ENCODE measurements at places on chromosomes 2 and 18.

DNA sequence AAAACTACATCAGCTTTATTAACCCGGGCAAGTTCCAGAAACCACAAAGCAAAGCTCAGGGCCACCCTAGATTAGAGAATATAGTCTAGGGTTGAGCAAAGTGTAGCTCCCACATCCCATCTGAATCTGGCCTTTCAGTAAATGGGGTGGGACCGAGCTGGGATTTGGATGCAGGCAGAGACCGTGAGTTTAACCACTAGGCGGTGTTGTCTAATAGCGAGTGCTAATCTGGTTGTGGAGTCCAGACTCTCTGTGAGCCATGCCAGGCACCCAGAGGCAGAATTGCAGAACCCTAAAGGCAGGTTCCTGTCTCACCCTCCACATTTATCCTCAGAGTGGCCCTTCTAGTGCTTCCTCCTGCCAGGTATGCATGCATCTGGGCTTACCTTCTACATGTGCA lies 435.9 kb downstream of the TSN start:
- no peak for DNase-seq

- no peak for DNase-seq
These were observed 1102.4 kb upstream of the ZEB2 start for GRCh38 chr2:145622285-145622684.

DNA sequence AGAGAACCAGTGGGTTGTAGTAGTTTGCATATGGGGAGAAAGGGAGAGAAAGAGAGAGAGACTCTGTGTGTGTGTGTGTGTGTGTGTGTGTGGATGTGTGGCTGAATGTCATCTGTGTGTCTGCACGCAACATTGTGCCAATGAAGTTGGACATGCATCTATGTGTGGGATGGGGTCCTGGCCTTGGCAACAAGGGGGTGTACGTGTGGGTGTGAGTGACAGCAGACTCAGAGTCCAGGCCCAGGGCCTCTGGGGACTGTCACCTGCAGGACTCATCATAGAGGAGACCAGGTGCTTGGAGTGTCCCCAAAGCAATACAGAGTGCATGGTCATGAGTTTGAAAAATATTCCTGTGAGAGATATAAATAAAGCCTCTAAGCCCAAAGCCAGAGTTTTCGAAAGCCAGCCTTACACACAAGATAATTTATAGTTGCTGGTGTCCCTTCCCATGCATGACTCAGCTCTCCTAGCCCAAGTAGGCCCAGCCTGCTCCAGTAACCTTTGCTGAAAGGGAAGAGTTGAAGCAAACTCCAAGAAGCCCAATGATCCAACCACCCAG lies 59.9 kb downstream of the TNP1 start:
- no peak for DNase-seq

DNA sequence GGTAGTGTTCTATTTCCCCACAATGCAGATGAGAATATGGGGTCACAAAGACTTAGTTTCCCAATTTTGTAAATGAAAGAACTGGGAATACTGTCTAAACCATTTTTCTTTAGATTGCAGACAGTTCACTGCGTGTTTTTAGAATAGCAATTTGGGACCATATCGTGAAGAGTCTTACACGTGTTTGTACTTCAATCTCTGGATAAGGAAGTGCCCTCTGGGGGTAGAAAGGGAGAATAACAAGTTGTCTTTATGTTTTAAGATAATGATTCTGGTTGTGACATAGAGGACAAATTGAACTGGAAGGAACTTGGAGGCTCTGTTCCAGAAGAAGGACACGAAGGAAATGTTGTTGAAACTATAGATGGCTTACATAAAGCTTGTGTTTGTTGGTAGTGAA lies 457.7 kb downstream of the CBLN2 start:
- DNase-seq = no peak

DNA sequence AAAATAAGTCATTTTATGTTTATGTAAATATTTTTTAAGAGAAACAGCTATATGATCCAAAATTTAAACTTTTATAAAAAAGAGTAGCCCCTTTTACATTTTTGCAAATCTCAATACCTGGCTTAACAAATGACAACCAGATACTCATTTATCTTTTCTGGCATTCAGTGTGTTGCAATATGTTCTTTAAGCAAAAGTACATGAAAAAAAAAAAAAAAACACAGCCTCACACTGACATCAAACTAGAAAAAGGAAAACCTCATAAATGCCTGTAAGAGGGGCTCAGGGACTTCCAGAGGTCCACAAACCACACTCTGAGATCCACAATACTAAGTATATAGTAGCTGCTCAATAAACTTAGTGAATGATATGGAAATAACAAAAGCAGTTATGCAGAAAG lies 21.9 kb downstream of the PPP4R3B start:
- no peak for DNase-seq

GRCh38 chr2:170504810-170505145 lies 210.4 kb upstream of the SP5 start:
- DNase-seq = no peak

GRCh38 chr18:52343731-52344340 lies 3.8 kb downstream of the DCC start:
- DNase-seq = no peak

- DNase-seq = no peak
These were observed 302.9 kb downstream of the LRRTM1 start for GRCh38 chr2:80001701-80002101.

DNA sequence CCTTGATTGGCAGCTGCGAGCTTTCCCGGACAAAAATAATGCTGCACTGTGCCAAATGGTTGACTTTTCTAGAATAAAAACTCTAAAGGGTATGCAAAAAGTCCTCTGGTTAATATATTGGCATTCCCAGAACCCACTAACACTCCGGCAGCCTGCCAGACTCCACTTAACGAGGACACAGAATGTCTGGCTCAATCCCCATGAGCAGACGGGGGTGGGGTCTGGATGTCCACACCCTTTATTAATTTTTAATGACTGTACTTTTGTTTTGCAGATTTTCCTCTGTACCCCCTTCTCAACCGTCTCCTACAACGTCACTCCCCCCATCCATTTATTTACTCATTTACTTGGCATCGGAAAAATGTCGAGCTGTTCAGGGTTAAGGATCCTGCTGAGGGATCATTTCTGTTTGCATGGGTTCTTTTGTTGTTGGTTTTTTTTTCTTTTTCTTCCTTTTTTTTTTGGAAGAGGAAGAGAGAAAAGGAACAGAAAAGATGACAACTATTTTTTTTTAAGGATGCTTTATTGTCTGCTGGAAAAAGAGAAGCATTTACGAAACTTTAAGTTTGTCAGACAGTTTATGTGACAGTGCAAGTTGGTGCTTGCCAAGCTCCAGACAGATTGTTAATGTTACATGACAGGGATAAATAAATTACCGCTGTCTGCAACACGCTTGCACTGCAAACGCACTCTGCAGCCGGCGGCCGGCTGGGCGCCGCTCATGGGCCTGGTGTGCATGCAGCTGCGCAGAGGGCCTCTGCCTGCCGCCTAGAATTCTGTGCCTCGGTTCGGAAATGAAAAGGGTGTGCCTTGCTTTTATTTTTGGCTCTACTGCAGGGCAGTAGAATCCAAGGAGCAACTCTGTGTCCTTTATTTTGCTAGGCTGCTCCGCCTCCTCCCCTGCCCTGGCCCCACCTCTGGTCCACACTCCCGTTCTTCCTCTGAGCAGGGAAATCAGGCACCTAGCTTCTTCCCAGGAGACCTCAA lies 3.6 kb downstream of the LDLRAD4 start:
- no peak for DNase-seq

DNA sequence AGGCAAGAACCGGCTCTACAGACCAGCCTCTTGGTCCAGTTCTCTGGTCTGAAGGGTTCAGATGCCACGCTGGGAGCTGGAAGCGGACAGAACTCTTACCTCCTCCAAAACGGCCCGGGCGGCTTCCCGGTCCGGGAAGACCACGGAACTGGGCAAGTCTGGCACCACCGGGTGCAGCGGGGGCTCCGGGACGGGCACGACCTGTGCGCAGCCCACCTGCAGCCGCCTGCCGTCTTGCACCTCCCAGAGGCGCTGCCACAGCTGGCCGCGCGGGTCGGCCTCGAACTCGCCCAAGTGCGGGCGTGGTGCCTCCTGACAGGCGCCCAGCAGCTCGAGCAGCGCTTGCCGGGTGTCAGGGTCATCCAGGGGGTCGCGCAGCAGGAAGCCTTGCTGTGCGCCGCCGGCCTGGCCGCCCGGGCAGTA lies 773 bp downstream of the CMPK2 start:
- DNase-seq = no peak

DNA sequence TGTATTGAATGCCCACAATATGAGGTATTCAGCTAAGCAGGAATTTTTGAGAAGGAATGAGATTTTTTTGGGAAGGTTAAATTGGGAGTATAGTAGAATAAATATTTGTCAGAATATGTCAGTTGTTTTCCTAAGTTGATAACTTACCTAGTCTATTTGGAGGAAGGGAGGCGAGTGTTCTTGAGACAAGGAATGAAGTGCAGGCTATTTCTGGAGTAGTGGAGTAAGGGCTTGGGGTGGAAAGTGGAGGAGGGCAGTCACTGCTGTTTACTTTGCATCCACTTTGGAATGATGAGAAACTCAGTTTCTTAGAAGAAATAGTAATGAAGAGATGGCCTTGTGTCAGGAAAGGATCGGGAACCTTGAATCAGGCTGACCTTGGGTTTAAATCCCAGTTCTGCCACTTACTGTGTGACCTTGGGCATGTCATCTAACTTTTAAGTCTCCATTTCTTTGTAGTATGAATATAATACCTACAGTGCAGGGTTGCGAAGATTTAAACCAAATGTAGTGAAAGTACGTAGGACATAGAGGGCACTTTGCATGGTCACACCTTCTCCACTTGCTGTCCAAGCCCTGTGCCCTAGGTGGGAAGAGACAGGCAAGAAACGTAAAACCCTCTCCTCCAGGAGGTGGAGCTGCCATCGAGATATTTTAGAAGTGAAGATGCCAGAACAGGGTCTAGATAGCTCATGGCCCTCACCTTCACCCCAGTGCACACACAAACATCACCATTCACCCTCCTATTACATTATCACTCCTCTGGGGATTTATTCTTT lies 25.2 kb upstream of the CYP27A1 start:
- DNase-seq = no peak

GRCh38 chr2:34031097-34031496 lies 432.0 kb upstream of the FAM98A start:
- no peak for DNase-seq

DNA sequence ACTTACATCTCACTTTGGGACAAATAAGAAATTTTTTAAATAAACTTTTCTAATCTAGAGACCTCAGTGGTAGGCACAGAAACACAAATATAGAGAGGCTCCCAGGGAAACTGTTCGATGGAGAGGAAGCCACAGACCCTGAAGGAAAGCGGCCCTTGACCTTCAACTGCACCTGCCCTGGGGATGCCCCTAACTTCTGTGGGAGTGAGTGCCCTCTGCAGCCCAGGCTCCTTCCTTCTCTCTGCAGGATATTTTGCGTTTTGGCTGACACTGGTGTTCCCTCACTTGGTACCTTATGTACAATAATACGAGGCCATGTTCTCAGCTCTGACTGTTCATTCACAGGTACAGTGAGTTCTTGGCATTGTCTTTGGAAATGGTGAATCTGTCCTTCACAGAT lies 64.8 kb upstream of the MAL start:
- no peak for DNase-seq

DNA sequence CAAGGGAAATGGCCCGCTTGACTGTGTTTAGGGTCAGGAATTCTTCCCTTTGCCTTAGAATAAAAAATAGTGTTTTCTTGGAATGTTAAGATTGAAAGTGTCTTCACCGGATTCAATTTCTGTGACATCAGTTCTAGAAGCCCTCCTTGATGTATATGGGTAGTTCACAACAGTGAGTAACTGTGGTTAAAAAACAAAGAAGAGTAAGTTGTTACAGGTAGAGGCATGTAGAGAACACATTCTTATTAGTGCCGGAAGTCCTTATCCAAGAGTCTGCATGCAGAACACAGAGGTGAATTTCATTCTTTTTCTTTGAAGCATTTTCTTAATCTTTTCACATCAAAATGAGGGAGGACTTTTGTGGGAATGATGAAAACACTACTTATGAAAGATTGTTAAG lies 105.5 kb downstream of the FMNL2 start:
- DNase-seq = no peak

- no peak for DNase-seq
These were observed 50.3 kb upstream of the ZBTB7C start for GRCh38 chr18:48459465-48459864.

- no peak for DNase-seq
These were observed 10.6 kb upstream of the FAM117B start for GRCh38 chr2:202624133-202624532.

- peak; percentile 66 for DNase-seq
These were observed at the start of gene ASTL for GRCh38 chr2:96138179-96139145. ASTL (minus strand) TSS chr2:96138502; CDS start chr2:96138436, 66 bp downstream.

DNA sequence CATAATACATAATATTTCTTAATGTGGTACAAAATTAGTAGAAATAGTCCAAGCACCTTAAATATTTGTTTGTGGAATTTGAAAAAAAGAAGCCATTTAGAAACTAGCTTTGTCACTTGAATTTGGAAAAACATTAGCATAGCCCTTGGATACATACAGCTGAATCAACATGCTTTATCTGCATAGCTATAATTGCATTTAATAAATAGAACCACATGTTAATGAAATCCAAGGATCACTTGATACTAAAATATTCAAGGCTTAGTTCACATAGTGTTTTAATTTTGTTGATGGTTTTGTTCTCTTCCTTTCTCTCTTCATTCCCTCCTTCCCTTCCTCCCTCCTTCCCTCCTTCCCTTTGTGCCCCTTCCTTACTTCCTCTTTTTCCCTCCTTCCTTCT lies 169.4 kb upstream of the NRXN1 start:
- DNase-seq = no peak

DNA sequence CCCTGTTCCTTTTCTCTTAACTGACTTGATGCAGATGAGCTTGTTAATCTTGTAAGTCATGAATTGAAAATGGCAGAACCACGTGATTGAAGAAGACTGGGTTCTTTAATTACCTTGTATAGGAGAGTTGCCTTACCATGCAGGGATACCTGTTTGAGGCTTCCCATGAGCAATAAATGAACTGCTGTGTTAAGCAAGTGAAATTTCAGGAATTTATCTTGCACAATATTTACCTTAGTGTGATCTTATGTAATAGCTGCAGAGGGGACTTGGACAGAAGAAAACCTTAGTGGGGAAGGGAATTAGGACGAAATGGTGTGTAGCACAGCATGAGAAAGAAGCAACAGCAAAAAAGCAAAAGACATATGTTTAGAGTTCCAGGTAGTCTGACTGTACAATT lies 384.0 kb upstream of the TMEFF2 start:
- no peak for DNase-seq

GRCh38 chr2:100983684-100984310 lies 18.3 kb upstream of the RPL31 start:
- DNase-seq = no peak

DNA sequence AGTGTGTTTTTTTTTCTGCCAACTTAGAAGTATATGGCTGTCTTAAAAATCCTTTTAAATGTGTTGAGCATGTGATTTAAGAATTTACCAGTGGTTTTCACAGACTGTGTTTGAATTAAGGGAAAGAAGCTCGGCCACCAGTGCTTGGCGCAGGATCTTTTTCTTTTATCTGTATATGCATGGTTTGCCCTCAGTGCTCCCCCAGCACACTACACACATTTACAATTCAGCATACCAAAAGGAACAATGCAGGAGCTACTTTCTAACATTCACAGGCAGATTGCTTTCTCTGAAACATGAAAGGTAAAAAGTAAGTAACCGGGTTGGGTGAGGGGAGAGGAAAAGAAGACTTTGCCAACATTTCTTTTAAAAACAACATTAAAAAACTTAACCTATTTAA lies 3.9 kb downstream of the SALL3 start:
- DNase-seq = no peak

GRCh38 chr18:27652480-27653121 lies 467.5 kb upstream of the CHST9 start:
- no peak for DNase-seq

Data from CD4-positive, alpha-beta T cell treated with Interleukin-6 at 100 ng/mL for 8 hours (primary cell).